ENCODE measurements at places on chromosomes 2 and 18.
A peak's percentile ranks its signal among the peaks of the same experiment; 100 is the strongest.

DNA sequence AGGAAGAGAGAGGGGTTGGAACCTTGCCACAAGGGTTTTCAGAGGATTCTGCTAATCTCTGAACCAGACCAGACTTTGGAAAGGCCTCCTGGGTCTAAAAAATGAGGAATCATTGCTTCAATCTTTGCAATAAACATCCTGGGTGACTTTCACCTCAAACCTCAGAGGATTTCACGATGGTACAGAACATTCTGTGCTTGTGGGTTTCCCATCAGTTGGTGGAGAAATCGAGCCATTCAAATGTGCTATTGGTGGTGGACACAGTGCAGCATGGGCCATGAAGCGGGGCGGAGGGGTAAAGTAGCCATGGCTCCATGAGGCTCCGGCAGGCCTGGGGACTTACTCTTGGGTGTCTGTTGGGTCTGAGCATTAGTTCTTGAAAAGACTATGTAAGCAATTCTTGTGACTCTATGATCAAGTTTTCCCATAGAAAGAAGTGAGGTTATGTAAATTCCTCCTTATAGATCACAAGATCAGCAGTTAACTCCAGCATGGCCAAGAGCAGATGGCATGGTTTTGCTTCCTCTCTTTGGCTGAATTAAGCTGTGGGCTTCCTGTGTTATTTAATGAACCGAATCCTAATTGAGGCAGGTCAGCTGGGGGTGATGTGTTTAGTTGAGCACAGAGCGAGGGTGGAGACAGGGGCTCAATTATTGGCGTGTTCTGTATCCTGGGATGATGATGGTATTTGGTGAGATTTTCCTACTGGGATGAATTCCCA, 1.9 kb upstream of the IL1R2 start:
- DNase-seq = no peak

GRCh38 chr18:24127735-24128134, 11.1 kb upstream of the CABYR start:
- DNase-seq = no peak

- DNase-seq = no peak
These were observed 26.6 kb upstream of the ACVR1 start for GRCh38 chr2:157902692-157903091.

GRCh38 chr2:237790353-237790752, 8.2 kb upstream of the RBM44 start:
- no peak for DNase-seq

- no peak for DNase-seq
These were observed 218.6 kb downstream of the HRH4 start for GRCh38 chr18:24679062-24679461.

GRCh38 chr2:200329798-200330197, 23.3 kb downstream of the SPATS2L start:
- DNase-seq = no peak

- DNase-seq = no peak
These were observed 62.7 kb downstream of the ZCCHC2 start for GRCh38 chr18:62585274-62586150.

DNA sequence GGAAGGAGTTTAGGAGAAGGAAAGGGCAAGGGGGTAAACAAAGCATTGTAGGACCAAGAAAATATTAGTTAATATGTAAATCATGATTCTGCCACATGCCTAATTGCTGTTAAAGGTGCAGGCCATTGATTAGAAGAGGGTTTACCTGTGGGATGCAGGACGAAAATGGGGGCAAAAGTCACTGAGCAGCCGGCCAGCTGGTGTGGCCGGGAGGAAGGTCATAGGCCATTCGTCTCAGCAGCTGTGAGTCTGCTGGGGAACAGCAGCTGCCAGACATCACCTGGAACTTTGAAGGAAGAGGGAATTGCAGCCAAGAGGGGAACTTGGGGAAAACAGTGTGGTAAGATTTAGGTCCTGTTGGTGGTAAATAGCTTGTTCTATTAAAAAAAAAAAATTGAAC, 184.4 kb downstream of the DYSF start:
- no peak for DNase-seq

DNA sequence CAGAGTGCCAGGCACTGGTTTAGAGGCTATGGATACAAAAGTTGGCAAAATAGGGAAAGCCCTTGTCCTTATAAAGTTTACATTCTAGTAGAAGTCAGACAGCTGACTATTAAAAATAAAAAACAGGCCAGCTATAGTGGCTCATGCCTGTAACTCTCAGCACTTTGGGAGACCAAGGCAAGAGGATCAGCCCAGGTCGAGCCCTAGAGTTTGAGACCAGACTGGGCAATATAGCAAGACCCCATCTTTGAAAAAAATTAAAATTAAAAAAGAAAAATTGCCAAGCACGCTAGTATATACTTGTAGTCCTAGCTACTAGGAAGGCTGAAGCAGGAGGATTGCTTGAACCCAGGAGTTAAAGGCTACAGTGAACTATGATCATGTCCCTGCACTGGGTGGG, 12.5 kb downstream of the ERICH2 start:
- DNase-seq = no peak

DNA sequence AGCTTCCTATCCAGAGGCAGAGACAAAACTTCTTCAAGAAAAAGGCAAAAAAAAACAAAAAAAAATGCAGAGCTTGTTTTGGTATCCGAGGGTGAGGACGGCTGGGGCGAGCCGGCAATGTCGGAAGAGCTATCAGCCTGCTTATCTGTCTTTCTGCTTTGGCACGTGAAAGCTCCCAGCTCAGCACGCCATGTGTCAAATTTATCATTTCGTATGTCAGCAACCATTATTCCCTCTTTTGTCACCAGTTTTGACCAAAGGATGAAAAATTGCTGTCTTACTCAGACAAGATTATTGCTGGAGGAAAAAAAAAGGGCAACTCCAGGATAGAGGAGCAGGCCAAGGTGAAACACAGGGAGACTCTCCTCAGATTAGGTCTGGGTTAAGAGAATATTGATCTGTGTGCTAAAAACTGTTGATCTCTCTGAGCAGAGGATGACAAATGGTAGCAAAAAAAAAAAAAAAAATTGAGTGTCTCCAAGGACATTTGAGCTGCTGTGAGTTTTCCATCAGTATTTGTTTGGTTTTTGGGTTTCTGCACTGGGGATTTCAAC, 532.0 kb upstream of the POU3F3 start:
- DNase-seq = no peak

DNA sequence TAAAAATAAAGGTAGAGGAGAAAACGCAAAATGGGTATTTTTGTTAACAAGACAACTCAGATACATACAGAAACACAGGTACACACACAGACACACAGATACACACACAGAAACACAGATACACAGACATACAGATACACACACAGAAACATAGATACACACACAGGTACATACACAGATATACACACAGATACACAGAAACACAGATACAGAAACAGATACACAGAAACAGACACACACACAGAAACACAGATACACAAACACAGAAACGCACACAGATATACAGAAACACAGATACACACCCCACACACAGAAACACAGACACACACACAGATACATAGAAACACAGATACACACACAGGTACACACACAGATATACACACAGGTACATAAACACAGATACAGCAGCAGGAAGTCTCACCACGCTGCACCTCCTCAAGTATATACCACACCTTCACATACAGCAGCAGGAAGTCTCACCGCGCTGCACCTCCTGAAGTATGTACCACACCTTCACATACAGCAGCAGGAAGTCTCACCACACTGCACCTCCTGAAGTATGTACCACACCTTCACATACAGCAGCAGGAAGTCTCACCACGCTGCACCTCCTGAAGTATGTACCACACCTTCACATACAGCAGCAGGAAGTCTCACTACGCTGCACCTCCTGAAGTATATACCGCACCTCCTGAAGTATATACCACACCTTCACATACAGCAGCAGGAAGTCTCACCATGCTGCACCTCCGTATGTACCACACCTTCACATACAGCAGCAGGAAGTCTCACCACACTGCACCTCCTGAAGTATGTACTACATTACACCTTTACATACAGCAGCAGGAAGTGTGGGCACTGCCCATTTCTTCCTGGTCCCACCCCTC, 250.5 kb downstream of the HDAC4 start:
- DNase-seq = no peak

DNA sequence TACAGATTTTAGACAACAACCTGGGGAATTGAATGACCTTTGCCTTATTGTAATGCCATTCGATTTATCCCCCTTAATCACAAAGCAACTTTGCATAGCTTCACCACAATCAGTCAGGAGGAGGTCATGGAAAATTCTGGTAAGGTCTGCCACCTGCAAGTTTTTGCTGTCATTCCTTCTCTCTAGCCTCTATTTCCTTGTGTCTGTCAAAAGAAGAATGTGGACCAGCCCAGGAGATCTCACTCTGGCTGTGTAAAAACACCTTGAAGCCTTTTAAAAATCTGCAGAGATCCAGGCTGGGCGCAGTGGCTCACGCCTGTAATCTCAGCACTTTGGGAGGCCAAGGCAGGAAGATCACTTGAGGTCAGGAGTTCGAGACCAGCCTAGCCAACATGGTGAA, 74.1 kb upstream of the BZW1 start:
- no peak for DNase-seq

DNA sequence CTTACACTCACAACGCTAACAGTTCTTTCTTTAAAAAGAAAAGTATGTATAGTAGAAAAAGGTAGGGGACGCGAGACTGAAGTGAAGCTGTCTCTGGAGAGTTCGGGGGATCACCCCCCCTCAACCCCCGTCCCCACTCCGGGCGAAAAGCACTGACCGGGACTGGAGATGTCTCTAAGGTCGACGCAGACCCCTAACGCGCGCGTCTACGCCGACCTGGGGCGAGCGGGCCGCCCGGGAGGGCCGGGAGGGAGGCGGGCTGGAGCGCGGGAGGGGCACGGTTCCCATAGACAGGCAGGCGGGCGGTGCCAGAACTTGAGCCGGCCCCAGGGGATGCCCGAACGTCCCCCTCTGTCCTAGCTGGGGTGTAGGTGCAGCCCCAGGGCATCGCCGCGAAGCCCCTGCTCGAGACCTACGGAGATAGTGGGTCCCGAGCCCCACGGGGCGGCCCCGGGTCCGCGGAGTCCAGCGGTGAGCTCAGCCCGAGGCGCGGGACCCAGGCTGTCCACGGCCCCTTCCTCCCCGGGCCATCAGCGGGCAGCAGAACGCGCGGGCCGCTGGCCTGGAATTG, 82.2 kb downstream of the CHRNA1 start:
- peak; percentile 9 for DNase-seq

DNA sequence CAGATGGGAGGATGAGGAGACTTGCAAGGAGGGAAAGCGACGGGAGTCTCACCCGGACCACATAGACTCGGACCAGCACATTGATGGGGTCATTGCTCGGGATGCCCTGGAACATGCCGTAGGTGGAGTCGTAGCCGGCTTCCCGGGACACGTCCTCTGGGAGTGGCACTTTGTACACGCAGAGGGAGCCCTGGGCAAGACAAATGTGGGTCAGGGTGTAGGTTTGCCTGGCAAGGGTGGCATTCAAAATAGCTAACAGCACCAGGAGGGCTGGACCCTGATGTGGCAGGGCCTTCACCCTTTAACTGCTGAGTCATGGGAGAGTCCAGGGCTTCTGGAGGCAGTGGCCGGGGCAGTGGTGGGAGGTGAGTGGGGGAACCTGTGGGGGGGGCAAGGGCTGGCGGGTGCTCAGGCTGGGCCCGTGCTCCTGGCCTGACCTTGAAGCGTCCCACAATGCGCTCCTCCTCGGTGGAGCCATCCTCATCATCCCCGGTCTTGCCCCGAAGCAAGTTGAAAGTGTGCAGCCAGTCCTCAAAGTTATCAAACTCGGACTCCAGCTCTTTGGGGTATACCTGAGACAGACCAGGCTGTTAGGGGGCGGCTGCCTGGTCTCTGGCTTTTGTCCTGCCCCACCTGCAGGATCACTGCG, 11.1 kb downstream of the OTOF start:
- DNase-seq = no peak

DNA sequence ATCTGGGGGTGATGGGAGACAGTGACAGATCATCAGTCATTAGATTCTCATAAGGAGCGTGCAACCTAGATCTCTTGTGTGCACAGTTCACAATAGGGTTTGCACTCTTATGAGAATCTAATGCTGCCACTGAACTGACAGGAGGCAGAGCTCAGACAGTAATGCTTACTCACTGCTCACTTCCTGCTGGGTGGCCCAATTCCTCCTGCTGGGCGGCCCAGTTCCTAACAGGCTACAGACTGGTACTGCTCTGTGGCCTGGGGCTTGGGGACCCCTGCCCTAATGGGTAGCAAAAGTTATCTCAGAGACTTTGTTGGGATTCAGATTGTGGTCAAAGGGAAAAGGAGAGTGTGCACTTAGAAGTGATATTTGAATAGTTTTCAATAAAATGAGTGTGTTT, 840.1 kb upstream of the ID2 start:
- DNase-seq = no peak

DNA sequence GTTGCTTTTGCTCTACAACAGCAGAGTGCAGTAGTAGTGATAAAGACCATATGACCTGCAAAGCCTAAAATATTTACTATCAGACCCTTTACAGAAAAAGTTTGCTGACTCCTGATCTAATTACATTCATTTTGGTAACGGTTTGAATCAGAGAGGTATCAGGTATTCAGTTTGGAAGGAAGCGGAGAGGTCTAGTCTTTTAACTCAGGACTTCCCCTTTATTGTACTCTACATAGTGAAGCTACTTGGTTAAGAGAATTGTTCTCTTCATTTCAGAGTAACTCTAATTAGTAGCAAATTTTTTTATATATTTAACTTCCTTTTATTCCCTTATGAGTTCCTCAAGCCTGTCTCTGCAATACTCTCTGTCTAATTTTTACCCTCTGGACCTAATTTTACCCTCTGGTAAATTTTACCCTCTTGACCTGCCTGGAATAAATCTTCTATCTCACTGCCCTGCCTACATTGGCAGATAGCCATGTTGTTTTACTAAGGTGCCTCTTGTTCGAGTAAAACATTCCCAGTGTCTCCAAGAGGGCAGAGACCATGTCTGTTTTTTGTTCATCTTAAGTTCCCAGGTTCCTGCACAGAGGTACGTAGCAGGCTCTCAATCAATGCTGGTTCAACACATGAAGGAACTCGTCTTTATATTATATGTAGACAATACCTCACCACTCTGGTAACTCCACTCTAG, 170.6 kb downstream of the DNAH6 start:
- DNase-seq = no peak

DNA sequence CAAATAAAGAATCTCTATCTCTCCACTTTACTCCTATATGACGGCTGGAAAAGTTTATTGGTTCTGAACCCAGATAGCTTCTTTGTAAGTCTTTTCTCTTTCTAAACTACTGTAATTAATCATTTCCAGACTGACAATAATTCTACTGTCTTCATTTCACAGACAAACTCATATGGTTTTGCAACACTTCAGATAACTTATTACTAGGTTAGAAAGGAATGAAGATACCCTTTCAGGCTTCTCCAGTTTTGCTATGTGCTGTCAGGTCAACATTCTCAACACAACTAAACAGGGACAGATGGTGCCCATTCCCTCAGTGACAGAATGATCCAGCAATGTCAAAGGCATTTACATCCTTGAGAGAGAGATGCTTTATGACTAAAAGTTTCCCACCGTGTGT, 198.5 kb upstream of the ITGA4 start:
- no peak for DNase-seq

- DNase-seq = no peak
These were observed 53.3 kb upstream of the NFU1 start for GRCh38 chr2:69490486-69490885.

GRCh38 chr2:142285480-142285879, 154.7 kb upstream of the LRP1B start:
- DNase-seq = no peak
